ENCODE measurements at places on chromosomes 4 and X. TPM values are rescaled to one million over a fixed set of nuclear protein-coding genes. Genes with fewer than 3 reads are reported as not detected.

The SLC25A43 gene
- total RNA-seq: 32.5 TPM

The CT55 gene
- not detected for total RNA-seq

The PRRG3 gene
- not detected for total RNA-seq

The PDGFRA gene
- total RNA-seq: 0.51 TPM

The PCDH18 gene
- not detected for total RNA-seq

The CPLX1 gene
- 0.62 TPM for total RNA-seq

The LNX1 gene
- total RNA-seq: not detected

The SLC39A8 gene
- total RNA-seq: 10.5 TPM

The HSFX4 gene
- total RNA-seq: not detected

The SCLT1 gene
- total RNA-seq: 6.9 TPM

The ARMCX6 gene
- total RNA-seq: 47.2 TPM

The PPA2 gene
- total RNA-seq: 76.6 TPM

The DRD5 gene
- total RNA-seq: not detected

The CNGA2 gene
- total RNA-seq: not detected

The WDR44 gene
- 13.9 TPM for total RNA-seq

The SLC16A2 gene
- total RNA-seq: 24.3 TPM

The NCAPG gene
- 25.6 TPM for total RNA-seq

The GAGE1 gene
- total RNA-seq: not detected

The SPANXD gene
- total RNA-seq: not detected

The UNC5C gene
- total RNA-seq: 0.01 TPM
